Brain microvascular endothelial cell (primary cell): ENCODE measurements at places on chromosomes 4 and X.

- DNase-seq: no peak
These were observed 165.6 kb downstream of the AREG start for GRCh38 chr4:74610491-74610890.

DNA sequence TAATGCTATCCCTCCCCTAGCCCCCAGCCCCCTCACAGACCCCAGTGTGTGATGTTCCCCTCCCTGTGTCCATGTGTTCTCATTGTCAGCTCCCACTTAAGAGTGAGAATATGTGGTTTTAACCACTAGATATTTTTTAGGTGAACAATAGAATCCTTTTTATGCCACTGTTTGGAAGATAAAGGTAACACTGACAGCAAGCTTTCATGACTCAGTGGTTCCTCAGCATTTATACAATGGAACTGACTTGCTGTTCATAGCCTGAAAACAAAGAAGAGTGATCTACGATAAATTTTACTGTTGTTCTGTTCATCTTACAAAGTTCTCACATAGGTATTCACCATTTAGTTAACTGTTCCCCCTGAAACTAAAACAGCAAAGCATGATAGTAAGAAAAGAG lies 147.8 kb downstream of the ARHGAP10 start:
- DNase-seq: no peak

DNA sequence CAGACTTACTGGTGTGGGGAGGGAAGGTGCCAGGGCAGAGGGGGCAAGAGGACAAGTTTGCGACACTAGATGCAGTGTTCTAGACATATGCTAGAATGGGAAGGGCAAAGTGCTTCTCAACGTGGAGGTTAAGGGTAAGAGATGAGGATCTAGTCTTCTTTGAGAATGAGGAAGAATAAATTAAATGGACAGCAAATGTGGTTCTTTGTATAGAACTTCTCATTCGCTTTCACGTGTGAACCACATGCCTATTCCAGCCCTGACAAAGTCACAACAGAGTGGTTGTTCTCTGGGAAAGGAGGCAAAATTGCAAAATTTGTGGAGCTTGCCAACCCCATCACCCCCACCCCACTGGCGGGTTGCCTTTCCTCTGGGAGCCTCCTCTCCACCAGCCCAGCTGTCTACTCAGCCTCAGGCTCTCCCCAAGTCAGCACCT lies 1.5 kb upstream of the ANXA5 start:
- DNase-seq: no peak

DNA sequence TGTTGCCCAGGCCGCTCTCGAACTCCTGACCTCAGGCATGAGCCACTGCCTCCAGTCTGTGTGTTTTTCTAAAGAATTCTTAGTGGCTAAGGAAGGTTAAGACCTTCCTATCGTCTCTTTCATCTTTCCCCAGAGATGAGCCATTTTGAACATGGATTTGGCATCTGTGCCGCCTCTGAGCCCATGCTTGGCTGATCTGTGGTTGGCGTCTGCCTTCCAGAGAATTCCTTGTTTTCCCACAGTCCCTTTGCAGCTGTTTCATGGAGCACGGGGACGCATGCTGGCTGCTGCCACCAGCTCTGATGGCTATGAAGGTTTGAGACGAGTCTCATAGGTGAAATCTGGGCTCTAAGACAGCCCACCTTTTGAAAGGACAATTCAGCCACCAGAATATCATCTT lies 60.4 kb downstream of the SHROOM2 start:
- DNase-seq: no peak

DNA sequence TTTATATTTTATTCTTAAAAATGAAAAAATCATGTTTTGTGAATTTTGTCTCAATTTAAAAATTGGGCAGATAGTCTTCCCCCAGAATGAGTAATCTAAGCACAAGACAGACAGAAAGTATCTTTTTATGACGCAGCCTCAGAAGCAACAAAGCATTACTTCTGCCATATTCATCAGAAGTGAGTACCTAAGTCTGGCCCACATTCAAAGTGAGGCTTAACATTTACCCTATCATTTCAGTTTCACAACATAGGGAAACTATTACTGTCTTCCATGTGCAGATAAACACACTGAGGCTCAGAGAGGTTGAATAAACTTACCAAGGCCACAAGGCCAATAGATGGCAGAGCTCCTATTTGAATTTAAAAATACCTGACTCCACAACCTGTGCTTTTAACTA lies 4.4 kb upstream of the PRDX4 start:
- DNase-seq: no peak

DNA sequence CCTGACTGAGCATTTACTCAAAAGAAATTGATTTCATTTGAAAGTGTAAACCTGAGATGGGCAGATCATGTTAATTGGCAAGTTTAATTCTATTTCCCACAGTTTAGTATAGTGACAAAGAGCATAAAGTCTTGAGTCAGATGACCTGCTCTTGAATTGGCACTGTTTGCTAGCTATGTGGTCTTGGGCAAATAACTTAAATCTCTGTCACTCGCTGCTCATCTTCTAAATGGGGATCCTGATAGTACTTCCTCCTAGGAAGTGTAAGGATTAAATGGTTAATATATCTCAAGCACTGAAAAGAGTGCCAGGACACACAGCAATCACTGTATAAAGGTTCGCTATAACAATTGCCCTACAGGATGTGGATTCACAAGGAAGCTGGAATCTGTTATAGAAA lies 242.8 kb upstream of the JADE1 start:
- DNase-seq: no peak

DNA sequence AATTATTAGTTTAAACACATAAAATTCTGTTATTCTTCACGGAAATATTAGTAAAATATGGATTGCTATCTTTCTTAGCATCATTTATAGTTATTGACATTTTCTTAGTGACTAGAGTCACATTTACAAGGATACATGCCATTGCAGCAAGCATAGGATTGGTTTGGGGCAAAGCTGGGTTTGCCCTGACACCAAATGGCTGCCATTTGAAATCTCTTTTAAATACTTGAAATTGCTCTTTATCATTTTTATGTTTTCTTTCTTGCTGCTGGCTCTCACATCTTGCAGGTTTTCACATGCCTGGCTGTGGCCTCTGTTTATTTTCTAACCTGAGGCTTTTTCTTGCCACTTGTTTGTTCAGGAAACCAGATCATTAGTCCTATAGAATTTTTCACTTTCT lies 39.9 kb downstream of the EGF start:
- DNase-seq: no peak

DNA sequence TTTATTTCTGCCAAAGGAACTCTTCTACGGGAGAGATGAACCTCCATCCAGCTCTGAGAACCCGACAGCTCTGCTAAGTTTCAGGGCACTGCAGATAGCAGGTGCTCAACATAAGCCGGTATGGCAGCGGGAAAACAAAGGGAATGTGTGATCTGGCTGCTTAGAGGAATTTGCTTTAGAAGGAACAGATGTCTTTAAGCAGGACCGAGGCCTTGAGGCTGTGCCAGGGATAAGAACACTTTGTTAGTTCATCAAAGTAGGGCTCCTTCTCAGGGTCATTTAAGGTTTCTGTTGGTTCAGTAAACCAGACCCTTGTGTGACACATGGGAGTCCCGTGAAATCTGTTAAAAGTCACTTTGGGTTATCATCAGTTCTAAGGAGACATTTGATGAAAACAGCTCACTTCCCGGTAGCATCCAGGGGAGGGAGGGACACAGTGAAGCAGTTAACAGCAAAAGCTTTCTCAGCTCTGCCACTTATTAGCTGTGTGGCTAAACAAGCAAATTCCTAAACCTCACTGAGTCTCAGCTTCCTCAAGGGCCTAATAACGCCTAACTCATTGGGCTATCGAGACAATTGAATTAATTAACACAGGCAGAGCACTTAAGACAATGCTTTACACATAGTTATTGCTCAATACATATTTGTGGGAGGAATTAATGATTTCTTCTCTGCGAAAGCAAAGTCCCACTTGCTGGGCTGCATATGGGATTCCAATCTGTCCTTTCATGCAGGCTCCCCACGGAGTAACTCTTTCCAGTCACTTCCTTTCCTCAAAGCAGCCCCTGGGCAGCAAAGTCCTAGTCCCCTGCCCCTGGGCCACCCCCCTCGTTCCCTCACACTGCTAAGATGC lies 2.9 kb upstream of the FTSJ1 start:
- no peak for DNase-seq

DNA sequence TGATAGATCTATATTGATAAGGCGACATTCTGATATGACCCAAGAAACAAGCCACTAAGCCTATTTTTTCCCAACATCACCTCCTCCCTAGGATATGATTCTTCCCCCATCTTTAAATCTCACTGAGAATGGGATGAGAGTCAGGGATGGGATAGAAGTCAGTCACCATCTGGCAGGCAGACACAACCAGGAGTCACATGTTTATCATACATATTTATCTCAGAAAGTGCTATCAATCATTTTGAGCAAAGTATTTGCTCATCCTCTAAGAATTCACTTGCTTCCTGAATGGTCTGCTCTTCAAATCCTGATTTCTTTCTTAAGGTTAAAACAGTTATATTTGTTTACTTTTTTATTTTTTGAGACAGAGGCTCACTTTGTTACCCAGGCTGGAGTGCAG lies 20.3 kb downstream of the DNAAF6 start:
- DNase-seq: no peak

DNA sequence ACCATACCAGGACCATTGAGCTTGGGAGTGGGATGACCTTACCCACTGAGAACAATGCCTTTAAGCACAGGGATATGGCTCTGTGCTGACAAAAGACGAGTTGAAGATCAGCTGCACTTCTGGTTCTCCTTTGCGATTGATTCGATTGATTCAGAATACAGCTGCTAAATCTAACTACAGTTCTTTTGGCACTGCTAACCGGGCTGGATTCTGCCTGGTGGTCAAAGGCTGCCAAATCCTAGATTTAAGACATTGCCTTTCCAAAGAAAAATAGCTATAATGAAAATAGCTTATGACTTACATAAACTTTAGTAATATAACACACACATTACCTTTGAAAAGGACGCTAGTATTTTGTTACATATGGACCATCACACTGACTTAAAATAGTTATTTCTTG lies 18.3 kb downstream of the RAP2C start:
- DNase-seq: no peak

GRCh38 chr4:149403081-149403480 lies 412.6 kb downstream of the IQCM start:
- DNase-seq: no peak

GRCh38 chr4:95209927-95210326 lies 338.8 kb downstream of the UNC5C start:
- no peak for DNase-seq

DNA sequence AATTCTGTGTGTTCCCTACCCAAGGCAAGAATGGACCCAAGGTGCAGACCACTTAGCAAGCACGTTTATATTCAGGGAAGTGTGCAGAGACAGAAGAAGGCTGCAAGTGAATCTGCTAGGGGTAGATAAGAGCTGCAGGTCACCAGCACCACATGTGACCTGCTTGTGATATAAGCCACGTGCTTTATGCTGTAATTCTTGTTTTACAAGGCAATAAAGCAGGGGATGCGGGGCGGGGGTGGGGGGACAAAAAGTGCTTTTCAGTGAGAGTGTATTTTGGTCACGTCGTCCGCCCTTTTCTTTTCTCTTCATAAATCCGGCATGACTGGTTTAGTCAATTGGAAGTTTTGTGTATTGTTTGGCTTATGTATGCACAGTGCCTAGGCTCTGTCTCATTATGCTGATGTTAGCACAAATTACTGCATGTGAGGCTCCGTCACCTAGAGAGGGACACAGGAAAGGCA lies 192.7 kb downstream of the RBMX2 start:
- DNase-seq: no peak

DNA sequence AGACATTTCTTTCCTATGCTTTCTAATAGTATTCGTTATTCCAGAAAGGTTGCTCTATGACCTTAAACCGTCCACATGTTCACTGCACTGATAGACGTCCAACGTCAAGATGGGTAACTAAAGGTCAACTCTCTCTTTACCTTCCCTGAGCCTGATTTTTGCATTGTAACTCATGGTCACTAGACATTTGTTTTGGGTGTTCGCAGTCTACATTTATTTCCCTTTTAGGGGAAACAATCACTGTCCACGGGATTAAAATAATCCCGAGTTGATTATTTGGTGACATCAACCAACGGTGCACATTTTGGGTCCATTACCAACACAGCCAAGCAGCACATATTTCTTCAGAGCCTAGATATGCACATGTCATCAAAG lies 540 bp upstream of the HADH start:
- no peak for DNase-seq
